ENCODE measurements at places on chromosomes 2 and 18. TPM values are rescaled to one million over a fixed set of nuclear protein-coding genes. Genes with fewer than 3 reads are reported as not detected.

DNA sequence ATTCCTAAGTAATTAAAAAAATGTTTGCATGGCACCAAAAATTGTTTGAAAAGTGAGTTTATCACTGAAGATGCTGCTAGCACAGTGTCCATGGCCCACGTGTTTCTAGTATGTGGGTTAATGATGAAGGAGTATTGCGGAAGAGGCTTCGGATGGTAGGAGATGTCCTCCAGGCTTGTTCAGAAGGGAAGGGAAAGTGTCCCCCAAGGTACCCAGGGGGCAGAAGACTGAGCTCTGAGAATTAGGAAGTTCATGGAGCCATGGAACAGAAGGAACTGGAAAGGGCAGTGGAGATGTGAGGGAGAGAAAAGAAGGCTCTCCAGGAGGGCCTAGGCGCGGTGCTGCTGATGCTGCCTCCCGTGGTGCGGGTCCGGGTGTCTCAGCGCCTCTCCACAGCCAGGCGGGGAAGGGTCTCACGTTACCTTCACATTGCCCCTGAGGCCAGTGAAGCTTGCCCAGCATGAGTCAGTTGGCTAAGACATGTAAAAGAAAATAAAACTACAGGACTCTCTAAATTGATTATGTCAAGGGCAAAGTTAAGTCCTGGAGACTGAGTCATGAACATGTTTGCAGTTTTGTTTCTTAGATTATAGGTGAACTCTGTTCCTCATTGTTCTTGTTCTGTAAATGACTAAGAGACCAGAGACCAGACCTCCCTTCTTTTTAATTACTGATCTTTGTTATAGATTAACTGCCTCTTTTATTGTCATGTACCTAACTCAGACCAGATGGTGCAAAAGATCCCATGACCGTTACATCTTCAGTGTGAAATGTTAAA lies 89.0 kb downstream of the MTCL1 start:
- H3K27ac ChIP-seq = no peak overlapping the region
- H3K4me3 ChIP-seq = no peak overlapping the region
- peaks cover 39% of the 10 kb centered on the region for H3K4me1 ChIP-seq
- DNase-seq = no peak
- no peaks in the 10 kb centered on the region for H3K27me3 ChIP-seq
- no peaks in the 10 kb centered on the region for H3K36me3 ChIP-seq

TUBA3E gene
- 129 TPM for total RNA-seq

DNA sequence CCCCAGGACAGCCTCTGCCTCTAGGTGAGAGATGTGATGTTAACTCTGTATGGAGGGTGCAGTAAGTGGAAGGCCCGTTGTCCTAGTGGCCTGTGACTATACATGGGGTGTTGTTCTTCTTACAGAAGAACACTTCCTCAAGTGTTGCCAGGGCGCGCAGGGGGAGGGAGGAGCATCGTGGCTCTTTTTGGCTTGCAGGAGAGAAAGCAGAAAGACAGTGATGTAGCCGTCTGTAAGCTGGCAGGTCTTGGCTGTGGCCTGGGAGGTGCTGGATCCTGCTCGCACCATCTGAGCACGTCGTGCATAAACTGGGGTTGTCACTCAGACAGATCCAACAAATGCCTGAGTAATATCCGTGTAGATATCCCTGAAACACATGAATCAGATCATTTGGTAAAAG lies 44.3 kb downstream of the ZNF236 start:
- no peaks in the 10 kb centered on the region for H3K27me3 ChIP-seq
- no peaks in the 10 kb centered on the region for H3K4me1 ChIP-seq
- no peak for DNase-seq
- H3K36me3 ChIP-seq = no peaks in the 10 kb centered on the region
- no peak overlapping the region for H3K27ac ChIP-seq
- H3K4me3 ChIP-seq = no peak overlapping the region

DNA sequence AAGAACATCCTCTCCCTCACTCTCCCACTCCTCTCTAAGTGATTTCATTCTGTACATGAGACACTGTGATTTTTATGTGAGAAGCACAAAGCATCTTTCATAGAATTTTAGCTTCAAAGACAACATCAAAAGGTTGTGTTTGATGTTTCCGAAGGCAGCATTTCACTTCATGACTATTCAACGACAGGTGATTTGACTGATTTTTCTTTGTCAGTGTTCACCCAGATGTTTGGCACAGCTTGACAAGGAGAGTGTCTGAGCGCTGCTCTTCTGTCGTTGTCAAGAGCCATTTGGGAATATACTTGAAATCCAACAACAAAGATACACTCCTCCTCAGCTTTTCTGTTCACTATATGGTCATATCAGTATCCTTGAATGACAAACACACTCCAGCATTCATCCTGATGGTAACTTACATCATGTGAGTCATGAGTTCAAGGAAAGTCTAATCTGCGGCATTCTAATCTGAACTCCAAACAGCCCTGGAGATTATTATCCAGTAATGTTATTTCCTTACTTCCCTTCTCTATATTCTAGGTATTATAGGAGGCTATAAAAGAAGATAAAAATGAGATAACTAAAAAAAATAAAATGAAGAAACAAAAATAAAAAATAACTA lies 45.9 kb upstream of the ST6GAL2 start:
- H3K27ac ChIP-seq = no peak overlapping the region
- no peak overlapping the region for H3K4me3 ChIP-seq
- H3K27me3 ChIP-seq = no peaks in the 10 kb centered on the region
- H3K4me1 ChIP-seq = no peaks in the 10 kb centered on the region
- DNase-seq = no peak

GRCh38 chr2:190413421-190413820 lies 5.3 kb downstream of the MFSD6 start:
- H3K27ac ChIP-seq = no peak overlapping the region
- no peak for DNase-seq
- H3K36me3 ChIP-seq = no peaks in the 10 kb centered on the region
- H3K4me3 ChIP-seq = no peak overlapping the region
- H3K27me3 ChIP-seq = no peaks in the 10 kb centered on the region

All from testis (tissue), 5 donors.